ENCODE measurements at places on chromosomes 11 and 22.

- no peak for DNase-seq
These were observed 679.9 kb downstream of the OPCML start for GRCh38 chr11:132852361-132852760.

GRCh38 chr11:129996113-129996870, 6.3 kb downstream of the PRDM10 start:
- no peak for DNase-seq

DNA sequence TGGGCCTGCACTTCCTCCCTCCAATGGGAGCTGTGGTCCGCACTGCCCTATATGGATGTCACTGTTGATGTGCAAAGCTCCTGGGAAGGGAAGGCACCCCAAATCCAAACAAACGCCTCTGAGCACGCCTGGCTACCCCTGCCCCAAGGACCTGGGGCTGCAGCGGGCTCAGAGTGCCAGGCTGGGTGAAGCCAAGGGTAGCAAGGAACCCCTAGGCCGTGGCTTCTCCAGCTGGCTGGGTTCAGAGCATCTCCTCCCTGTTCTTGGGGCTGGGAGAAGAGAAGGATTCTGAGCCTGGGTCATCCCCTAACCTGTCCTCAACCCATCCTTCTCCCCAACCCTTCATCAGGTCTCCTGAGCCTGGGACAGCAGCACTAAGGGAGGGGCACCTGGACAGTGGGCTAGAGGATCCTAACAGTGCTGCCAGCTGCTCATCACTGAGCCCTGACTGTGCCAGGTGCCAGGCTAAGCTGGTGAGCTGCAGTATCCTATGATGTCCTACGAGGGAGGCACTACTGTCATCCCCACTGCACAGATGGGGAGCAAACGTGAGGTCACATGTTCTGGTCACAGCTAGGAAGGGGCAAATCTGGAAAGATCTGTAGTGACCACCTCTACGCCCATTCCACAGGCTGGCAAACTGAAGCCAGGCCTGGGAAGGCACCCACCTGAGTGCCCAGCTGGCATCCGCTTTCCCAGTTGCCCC, 3.0 kb downstream of the SSTR3 start:
- no peak for DNase-seq

GRCh38 chr11:31656051-31656450, 146.5 kb downstream of the ELP4 start:
- peak; percentile 65 for DNase-seq

DNA sequence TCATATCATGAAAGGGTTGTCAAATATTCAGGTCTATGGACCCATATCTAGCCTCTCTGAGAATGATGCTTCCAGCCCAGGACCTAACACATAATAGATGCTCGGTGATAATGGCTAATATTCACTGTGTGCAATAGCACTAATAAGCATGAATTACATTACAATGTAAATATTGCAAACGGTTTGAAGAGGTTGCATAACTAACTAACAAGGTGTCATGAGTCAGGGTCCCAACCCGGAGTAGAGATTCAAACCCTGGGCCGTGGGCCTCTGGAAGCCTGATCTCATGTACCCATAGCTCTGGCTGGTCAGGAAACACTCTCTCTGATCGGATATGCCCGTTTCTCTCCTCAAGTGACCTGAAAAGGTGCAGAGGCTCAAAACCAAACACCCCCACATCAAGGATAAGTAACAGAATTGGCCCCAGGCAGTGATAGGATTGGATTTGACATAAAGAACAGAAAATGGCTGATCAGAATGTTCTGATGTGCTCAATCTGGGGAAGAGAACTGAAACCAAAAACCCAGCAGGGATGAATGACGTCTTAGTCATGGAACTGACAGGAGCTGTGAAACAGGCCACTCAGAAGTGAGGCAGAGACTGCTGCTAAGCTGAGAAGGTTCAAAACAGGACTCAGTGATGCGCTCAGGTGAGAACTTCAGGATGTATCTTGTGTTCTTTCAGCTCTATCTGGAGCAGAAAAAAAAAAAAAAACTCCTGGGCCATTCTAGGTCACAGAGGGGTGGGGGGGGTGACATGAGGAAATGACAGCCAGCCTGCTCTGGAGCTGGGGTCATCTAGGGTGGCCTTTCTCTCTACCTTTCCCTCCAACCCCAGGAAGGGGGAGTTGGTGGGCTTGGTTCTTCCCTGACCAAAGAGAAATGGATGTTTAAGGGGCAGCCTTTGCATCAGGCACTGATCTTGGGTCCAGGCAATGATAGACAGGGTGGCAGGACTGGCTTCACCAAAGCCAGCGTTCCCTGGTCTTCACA, 6.6 kb upstream of the KCTD17 start:
- DNase-seq = peak; percentile 21
